ENCODE measurements at places on chromosomes 6 and 20.

GRCh38 chr6:134128146-134128545 lies 75.7 kb upstream of the SLC2A12 start:
- DNase-seq = no peak

DNA sequence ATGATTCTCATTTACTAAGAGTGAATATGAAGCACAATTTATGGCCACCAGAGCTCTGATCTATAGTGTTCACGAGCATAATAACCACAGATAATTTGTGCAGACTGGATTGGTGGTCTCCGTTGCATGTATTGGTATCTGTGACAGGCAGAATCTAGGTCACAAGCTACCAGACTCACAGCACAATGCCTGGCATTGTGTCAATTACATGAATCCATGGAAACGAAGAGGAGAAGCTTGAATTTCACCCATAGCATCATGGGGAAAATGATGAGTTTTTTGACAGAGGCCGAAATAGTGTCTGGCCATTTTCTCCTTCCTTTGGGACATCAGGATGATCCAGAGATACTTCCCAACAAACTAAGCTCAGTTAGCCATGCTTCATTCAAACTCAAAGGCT lies 52.3 kb upstream of the TMEM170B start:
- DNase-seq = no peak

DNA sequence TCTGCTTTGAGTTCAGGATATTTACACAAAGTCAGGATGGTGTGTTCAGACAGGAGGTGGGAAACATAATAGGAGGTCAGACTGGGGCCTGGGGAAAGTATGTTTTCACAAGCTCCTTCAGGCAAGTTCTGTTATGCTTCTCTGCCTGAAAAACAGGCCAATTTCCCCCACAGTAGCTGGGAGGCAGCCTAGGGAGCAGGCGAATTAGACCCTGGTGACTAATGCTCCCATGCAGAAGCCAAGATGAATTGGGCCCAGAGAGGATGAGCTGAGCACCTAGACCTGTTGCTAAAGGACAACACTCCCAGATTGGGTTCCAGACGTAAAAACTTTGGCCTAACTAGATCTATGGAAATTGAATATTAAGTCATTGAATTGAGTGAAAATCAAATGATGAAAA lies 142.2 kb upstream of the MAP3K7 start:
- no peak for DNase-seq

DNA sequence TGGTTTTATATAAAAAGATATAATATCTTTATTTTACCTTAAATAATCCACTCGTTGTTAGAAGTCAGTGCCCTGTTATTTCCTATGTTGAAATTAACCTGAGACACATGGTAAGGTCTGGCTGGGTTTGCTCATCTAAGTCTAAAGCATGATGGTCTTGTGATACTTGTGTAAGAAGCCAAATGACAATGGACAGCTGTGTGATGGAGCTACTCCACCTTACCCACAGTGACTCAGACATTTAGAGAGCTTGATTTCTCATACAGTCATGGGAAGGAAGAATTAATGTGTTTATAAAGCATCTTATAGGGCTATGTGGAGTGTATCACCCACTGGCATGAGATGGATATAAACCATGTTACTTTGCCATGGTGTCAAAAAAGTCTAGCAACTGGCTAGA lies 11.7 kb downstream of the CTCFL start:
- peak; percentile 67 for DNase-seq

GRCh38 chr6:169858935-169859351 lies 107.5 kb downstream of the ERMARD start:
- DNase-seq = no peak

All from A172 (cell line).